ENCODE measurements at places on chromosomes 11 and 22.

DNA sequence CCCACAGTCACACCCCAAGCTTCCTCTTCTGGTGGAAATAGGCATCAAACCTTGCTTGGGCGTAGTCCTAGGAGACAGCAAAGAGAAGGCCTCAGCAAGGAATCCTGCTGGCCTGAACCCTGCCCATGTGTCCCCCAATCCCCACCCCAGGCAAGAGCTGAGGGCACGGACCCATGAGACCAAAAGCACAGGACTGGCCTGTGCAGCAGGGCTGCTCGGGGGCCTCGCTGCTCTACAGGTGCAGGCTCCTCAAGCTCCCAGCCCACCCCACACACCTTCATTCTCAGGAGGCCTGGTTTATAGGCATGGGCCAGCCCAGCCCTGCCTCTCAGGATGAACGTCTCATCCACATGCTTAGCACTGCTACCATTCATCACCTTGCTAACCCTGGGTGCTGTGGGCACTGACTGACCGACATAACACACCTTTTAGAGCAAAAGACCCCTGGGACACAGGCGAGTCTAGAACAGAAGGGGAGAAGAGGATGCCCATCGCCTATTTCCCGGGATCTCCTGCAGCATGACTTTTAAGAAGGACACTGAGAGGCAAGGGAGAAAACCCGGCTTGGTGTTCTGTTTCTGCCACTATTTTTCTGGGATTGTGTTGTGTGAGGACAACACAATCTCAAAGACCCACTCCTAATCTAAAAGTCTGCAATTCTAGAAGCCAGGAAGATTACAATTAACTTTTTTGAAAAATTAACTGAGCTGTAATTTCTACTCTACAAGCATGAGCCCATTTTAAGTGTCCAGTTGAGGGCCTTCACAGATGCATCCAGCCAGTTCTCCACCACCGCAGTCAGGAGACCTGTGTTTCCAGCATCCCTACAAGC lies 15.4 kb downstream of the TCIRG1 start:
- no peak for DNase-seq

DNA sequence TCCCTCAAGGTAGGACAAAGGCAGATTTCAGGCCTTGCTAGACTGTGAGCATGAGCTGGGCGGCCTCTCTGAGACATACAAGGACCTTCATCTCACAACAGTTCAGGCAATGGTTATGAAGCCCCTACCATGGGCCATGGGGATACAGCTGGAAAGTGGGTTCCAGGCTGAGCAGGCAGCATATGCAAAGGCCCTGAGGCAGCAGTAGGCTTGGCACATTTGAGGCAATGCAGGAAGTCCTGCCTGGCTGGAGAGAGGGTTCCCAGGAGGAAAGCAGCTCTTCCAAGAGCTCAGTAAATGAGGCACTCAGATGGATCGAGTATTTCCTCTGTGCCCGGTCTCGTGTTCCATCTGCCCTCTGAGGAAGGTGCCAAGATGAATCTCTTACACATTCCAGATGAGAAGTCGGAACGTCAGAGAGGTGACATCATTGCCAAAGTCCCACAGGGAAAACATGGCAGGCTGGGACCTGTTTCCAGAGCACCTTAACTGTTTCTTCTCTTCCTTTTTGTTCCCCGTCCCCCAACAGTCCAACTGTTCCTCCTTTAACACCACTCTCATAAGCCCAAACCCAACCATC lies 388.6 kb downstream of the MN1 start:
- DNase-seq = no peak

DNA sequence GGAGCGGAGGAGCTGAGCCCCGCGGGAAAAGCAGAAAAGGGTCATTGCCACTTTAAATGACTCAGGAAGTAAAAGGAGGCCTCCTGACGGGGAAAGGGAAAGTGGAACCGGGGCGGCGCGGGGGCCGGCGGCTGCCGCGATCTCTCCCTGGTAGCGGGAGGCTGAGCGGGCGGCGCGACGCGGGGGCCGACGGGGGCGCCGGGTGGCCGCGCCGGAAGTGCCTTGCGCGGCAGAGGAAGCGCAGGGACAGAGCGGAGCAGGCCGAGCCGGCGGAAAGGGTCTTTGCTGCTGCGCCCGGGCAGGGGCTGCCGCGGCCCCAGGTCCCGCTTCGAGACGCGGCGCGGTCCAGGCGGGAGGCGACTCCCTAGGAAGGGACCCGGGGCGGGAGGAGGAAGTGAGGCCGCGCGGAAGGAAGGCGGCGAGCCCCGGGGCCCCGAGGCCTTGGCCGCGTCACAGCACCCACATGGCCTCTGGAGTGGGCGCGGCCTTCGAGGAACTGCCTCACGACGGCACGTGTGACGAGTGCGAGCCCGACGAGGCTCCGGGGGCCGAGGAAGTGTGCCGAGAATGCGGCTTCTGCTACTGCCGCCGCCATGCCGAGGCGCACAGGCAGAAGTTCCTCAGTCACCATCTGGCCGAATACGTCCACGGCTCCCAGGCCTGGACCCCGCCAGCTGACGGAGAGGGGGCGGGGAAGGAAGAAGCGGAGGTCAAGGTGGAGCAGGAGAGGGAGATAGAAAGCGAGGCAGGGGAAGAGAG lies at the start of gene TRIM44:
Gene TRIM44 (plus strand): TSS at position 127 of the 759 bp plus-strand sequence. CDS start 337 bp downstream, at position 464.
- DNase-seq = peak; percentile 84

GRCh38 chr11:115745066-115745465 lies 240.9 kb upstream of the CADM1 start:
- DNase-seq = no peak

- no peak for DNase-seq
Observed at GRCh38 chr22:47996446-47996857, 1234.0 kb downstream of the TBC1D22A start.

DNA sequence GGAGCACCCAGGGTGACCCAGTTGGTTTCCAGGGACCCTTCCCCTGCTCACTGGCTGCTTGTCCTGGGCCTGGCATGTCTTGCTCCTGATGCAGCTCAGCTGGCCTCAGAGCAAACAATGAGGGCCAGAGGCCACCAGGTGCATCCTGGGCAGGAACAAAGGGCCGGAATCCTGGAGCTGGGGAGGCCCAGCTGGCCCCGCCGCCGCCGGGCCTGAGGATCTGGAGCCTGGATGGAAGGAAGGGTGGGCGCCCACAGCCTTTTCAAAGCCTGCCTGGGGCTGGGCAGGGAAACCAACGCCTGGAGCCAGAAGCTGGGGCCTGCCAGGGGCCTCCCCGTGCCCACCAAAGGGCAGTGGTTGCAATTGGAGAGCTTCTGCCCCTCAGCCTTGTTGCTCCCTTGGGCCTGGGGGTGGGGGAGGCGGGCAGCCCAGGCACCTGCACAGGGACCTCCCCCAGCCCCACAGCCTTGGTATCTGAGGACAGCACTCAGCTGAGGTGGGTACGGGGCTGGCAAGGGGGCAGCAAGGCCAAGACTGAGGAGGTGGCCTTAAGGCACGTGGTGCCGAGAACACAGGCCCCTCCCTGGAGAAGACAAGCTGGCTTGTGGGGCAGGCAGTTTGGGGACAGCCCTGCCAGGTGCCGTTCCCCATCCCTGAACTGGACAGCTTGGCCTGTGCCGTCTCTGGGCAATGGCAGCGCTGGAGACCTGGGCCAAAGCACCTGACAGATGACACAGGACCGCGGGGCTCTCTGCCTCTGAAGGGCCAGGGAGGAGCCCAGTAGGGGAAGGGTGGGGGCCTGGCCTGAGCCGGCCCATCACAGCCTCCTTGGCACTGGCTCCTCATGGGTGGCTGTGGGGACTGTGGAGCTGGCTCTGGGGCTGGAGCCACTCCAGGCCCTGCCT lies 7.1 kb upstream of the ADORA2A start:
- no peak for DNase-seq

GRCh38 chr11:123145220-123145619 lies 49.8 kb downstream of the CLMP start:
- no peak for DNase-seq
